ENCODE measurements at places on chromosomes 16 and 17.
A peak's percentile ranks its signal among the peaks of the same experiment; 100 is the strongest.

DNA sequence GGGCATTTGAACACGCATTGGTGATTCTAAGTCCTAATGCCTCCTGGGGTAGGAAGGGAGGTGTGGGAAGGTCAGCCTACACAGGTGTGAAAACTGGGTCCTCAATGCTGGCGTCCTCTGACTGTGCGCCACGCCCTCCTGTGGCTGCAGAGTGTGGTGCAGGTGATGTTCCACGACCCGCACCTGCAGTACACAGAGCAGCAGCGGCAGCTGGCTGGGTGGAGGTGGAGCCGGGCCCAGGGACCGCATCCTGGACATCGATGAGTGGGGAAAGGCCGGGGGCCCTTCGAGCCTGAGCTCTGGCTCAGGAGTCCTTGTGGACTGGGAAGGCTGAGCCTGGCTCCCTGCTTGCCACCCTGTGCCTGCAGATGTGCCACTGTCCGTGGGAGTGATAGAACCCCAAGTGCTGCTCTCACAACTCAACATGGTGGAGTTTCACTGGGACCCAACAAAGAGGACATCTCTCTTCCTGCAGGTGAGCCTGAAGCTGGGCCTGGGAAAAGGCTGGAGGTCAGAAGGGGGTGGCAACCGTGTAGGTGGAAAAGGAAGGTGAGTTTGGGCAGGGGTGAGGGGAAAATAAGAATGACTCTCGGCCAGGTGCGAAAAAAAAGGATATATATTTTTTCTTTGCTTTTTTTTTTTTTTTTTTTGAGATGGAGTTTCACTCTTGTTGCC, 14.0 kb upstream of the STAC2 start:
- peak; percentile 44 for DNase-seq

GRCh38 chr17:77223642-77224420, 83.1 kb downstream of the SEC14L1 start:
- DNase-seq = no peak

- no peak for DNase-seq
Observed at GRCh38 chr17:55898195-55898594, 147.3 kb downstream of the PCTP start.

DNA sequence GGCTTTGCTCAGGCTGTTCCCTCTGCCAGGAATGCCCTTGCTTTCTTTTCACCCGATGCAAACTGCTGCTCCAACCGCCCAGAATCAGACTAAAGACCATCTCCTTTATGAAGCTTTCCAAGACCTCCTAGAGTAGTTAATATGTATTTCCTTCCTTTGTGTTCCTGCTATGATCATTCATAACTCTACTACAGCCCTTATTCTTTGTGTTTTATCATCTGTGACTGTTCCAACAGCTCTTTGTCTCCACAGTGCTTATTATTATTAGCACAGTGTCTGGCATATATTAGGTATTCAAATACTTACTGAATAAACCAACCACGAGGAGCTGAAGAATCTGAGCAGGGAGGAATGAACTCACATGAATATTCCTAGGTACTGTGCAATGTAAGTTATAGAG, 7.6 kb downstream of the PSME3IP1 start:
- DNase-seq = no peak

DNA sequence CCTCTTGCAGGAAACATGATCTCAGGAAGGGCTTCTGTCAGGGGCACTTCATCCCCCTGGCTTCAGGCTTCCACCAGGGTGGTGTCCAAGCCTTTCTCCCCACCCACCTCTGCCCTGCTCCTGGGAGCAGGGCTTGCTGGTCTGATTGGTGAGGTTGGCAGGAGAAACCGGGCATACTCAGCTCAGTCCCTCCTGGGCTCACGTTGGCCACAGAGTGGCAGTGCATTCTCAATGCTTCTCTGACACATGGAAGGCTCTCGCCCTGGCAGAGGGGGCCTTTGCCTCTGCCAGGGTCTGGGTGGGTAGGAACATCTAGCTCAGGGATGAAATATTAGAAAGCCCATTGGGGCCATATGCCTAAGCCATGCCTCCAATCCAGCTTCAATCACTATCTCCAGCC, 142.8 kb downstream of the AXIN2 start:
- no peak for DNase-seq

DNA sequence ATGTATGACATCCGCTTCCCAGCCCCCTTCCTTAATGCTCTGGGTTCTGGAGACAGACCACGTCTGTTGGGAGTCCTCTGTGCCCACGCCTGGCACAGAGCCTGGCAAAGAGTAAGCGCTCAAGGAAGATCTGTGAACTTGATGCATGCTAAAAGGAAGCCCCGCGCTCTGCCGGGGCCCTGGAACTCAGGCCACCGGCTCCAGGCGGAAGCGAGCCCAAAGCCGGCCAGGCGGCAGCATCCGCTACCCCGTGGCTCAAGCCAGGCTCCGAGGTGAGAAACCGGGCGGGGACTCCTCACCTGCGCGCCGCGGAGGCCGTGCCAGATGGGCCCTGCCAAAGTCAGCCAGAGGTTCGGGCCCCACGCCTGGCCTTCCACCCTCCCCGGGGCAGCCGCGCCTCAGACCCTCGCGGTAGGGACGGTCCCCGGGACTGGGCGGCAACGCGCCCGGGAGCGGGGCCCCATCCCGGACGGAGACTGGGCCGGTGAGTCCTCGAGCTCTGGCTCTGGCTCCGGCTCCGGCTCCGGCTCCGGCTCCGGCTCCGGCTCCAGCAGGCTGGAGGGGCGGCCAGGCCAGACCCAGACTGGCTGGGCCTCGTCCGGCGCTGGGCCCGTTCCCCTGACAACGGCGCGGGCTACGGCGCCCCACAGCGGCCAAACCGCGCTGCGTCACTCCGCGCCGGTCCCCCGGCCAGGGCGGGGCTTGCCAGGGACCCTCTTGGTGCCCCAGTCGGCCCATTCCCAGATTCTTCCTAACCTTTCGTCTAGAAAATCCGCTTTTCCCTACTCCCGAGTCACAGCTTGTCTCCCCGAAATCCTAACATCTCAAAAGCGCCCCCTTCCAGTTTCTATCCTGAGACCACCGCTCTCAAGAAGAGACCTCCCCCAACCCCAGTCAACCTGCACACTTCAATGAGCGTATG, at the start of gene ZDHHC1:
Gene ZDHHC1 (minus strand): TSS at position 606 of the 922 bp plus-strand sequence. CDS start 8,702 bp downstream, outside the sequence.
- peak; percentile 84 for DNase-seq

- no peak for DNase-seq
Observed at GRCh38 chr17:42530952-42531454, 5.0 kb upstream of the NAGLU start.

- peak; percentile 78 for DNase-seq
Observed at GRCh38 chr16:83774066-83774465, 33.7 kb upstream of the HSBP1 start.

DNA sequence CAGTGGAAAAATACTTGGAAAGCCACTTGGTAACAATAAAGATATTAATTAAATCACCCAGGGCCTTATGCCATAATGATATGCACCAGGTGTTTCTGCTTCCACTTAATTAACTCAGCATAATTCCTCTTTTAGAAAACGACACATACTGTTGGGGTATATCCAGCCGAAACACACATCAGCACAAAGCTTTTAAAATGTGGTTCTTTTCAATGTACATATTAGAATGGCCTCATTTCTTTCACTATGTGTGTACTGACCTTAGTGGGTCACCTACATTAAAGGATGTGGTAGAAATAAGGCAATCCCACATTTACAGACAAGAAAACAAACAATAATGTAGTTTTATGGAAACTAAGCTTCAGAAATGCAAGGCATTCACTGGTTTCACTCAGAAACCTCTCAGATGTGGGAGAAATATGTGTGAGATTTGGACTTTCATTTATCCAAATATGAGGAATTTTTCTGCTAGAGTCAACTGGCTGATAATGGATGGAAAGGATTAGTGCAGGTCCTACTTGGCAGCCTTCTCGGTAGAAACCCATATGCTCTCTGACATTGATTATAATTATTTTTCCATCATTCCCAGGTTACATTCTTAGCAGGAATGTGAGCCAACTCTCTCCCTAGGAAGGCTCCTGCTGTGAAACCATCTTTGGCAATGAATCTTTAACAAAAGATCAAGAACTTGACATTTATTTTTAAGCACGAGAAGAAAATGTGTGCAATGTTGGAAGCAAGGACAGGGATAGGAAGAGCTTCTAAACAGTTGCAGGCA, 66.7 kb upstream of the DHX40 start:
- no peak for DNase-seq

DNA sequence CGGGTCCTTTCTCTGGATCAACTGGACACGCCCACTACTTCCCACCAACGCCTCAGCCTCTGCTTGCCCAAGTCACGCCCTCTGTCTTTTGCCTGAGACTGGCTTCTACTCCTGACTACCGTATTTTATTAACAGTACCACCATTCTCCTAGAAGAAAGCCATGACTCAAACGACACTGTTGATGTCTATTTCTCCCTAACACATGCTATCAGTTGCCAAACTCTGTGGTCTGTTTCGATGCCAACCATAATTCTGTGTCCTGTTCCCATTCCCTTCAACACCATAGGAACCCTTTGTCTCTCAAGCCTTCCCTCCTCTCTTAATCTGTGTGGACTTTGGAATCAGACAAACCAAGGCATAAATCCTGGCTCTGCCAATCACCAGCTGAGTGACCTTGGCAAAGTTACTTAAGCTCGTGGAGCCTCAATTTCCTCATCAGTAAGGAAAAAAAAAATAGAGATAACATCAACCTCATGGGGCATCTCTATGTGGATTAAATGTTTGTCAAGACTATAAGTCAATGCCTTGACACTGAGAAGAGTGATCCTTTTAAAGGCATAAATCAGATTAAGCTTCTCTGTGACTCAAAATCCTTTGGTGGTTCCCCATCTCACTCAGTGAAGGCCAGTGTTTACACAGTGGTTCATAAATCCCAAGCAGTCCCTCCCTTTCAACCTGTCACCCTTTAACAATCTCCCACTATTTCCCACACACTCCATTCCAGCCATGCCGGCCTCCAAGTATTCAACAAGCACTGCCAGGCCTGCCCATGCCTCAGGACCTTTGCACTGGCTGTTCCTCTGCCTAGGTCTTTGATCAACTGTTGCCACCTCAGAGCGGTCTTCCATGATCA, 45.6 kb downstream of the ERN1 start:
- DNase-seq = peak; percentile 60

- peak; percentile 66 for DNase-seq
Observed at GRCh38 chr16:81608523-81609209, 164.1 kb downstream of the CMIP start.

DNA sequence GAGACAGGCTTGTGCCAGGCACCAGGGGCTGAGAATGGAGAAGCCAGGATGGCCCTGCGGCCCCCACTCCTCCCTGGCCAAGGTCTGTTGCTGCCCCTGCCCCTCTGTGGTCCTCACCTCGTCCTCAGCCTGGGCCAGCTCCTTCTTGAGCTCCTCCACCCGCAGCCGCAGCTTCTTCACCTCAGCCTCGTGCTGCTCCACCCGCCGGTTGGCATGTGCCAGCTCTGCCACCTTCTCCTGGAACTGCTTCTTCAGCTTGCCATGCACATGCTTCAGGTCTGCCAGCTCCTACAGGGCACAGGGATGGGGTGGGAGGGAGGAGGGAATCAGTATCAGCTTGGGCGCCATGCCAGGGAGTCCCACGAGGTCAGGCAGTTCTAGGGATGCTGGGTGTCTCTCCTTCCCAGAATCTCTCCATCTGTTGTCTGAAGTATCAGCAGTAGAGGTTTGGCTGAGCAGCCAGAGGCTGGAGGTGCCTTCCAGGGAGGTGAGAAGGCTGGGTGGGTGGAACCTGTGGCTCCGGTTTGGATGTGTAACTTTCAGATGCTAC, 20.1 kb downstream of the CCDC102A start:
- DNase-seq = no peak

DNA sequence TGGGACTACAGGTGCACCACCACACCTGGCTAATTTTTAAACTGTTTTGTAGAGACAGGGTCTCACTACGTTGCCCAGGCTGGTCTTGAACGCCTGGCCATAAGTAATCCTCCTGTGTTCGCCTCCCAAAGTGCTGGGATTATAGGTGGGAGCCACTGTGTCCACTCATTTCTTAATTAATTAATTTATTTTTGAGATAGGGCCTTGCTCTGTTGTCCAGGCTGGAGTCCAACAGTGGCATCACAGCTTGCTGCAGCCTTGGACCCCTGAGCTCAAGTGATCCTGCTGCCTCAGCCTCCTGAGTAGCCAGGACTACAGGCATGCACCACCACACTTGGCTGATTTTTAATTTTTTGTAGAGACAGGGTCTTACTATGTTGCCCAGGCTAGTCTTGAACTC, 47.1 kb upstream of the TRAP1 start:
- no peak for DNase-seq

GRCh38 chr16:17275076-17276009, 195.4 kb downstream of the XYLT1 start:
- DNase-seq = no peak

DNA sequence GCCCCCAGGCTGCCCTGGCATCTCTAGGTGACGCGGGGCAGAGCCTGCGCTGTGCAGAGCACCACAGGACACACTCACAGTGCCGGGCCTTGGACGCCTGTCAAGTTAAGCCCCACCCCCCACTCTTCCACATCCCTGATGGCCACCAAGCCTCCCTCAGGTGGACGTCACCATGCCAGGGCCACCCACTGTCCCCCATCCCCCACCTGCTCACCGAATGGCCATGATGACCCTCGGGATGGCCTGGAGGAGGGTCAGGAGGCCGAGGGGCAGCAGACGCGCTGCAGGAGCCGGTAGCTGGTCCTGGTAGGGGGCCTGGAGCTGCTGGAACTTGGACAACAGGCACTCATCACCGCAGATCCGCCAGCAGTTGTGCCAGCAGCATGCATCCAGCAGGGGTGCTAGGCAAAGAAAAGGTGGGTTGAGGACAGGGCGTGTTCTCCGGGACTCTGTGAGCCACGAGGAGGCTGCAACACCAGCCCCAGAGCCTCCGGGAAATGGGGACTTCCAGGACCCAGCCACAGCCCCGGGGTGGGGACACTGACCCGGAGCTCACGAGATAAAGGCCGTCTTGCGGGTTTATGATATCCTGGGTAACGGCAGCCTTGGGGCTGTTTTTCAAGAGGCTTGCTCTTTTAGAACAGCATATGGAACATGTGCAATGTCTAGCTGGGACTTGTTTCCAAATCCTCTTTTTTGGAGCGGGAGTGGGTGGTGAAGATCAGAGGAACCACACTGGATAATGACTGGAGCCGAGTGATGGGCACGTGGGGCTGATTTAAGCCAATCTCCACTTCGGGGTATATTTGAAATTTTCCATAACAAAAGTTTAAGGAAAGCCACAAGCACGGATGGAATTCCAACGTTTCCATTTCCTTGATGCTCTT, 11.4 kb downstream of the C16orf95 start:
- no peak for DNase-seq

GRCh38 chr17:60318326-60318725, 73.6 kb downstream of the USP32 start:
- DNase-seq = peak; percentile 50

- no peak for DNase-seq
Observed at GRCh38 chr17:71632328-71632727, 488.5 kb upstream of the SOX9 start.

GRCh38 chr17:80716986-80717719, 172.5 kb downstream of the RPTOR start:
- DNase-seq = no peak

Data from suppressor macrophage treated with lipopolysaccharide for 1 hour (primary cell).